ENCODE measurements at places on chromosomes 16 and 17. TPM values are rescaled to one million over a fixed set of nuclear protein-coding genes. Genes with fewer than 3 reads are reported as not detected.

The HP gene
- not detected for total RNA-seq

The ADAD2 gene
- not detected for total RNA-seq

The ZP2 gene
- total RNA-seq: not detected

The WNK4 gene
- 0.34 TPM for total RNA-seq

The SLC12A3 gene
- total RNA-seq: not detected

The SEPHS2 gene
- 4.9 TPM for total RNA-seq

The B9D1 gene
- 65.1 TPM for total RNA-seq

The CCL16 gene
- not detected for total RNA-seq

The INCA1 gene
- 0.88 TPM for total RNA-seq

The SLC6A2 gene
- 7.4 TPM for total RNA-seq

The ZACN gene
- not detected for total RNA-seq

The PYY gene
- total RNA-seq: not detected

The GNG13 gene
- not detected for total RNA-seq

The PLA2G10 gene
- total RNA-seq: not detected

The BLTP2 gene
- 119 TPM for total RNA-seq

The MYH1 gene
- total RNA-seq: not detected

The HOXB13 gene
- 1.2 TPM for total RNA-seq

The SLFN13 gene
- total RNA-seq: 0.84 TPM

The GUCY2D gene
- not detected for total RNA-seq

The CNTNAP1 gene
- 20.8 TPM for total RNA-seq

The QRICH2 gene
- 2.1 TPM for total RNA-seq

The NPIPB8 gene
- total RNA-seq: 0.14 TPM

The SKAP1 gene
- total RNA-seq: not detected

The TNP2 gene
- total RNA-seq: not detected

The CUEDC1 gene
- 8.0 TPM for total RNA-seq

The FOXJ1 gene
- not detected for total RNA-seq

The CDK5RAP3 gene
- 87.2 TPM for total RNA-seq

The CLDN7 gene
- 1.2 TPM for total RNA-seq

The GJD3 gene
- total RNA-seq: not detected

The NPIPA3 gene
- 0.72 TPM for total RNA-seq

Data from A172 (cell line).